ENCODE measurements at places on chromosomes 5 and 9.

GRCh38 chr5:147560718-147561331 lies 51.0 kb upstream of the DPYSL3 start:
- DNase-seq, result no peak

GRCh38 chr5:107365320-107366109 lies 305.2 kb downstream of the EFNA5 start:
- DNase-seq, result peak; percentile 34

DNA sequence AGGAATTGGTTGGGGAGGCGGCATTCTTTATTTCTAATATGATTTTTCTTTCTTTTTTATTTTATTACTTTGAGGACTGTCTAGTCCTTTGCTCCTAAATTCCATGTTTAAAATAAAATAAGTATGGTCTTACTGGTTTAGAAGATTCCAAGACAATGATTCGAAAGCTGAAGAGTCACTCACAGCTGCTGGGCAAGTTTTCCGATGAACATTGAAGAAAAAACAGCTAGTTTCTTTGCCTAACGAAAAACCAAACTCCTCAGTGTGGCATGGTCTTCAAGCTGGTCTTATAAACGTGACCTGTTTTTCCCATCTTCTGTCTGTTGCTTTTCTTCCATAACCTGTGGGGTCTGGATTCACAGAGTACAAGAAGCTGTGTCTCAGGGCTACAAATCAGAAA lies 25.1 kb downstream of the ZNF474 start:
- no peak for DNase-seq

GRCh38 chr9:127277099-127277498 lies 12.5 kb downstream of the GARNL3 start:
- DNase-seq, result no peak

GRCh38 chr9:37381094-37381741 lies 41.3 kb upstream of the GRHPR start:
- no peak for DNase-seq

DNA sequence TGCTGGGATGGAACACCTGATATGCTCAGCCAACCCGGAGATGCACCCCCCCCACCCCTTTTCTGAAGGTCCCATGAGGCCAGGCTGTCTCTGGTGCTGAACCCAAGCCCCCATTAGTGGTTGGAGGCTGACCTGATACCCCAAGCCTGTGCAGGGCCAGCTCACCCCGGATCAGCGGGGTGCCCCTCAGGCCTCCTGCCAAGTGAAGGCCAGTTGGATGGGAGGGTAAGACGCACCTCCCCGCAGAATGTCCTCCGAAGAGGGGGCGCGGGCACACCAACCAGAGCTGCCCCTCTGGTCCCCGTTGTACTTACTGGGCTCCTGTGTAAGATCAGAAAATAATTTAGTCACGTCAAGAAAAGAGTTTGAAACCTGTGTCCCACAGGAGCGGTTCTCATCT lies 76.8 kb upstream of the OTULINL start:
- no peak for DNase-seq

GRCh38 chr9:101587332-101588043 lies 7.3 kb downstream of the PPP3R2 start:
- DNase-seq, result no peak

DNA sequence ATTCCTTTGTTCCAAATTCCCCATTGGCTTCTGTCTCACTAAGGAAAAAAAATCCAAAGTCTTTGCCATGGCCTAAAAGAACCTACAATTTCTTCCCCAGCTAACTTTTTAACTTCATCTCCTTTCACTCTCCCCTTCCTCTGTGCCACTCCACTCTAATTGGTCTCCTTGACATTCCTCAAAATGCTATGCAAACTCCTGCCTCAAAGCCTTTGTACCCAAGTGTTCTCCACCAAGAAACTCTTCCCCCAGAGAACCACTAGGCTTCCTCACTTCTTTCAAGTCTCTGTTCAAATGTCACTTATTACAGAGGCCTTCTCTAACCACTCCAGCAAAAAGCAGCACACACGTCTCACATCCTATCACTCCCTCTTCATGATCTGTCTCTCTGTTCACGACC lies 91.6 kb upstream of the NR4A3 start:
- no peak for DNase-seq

DNA sequence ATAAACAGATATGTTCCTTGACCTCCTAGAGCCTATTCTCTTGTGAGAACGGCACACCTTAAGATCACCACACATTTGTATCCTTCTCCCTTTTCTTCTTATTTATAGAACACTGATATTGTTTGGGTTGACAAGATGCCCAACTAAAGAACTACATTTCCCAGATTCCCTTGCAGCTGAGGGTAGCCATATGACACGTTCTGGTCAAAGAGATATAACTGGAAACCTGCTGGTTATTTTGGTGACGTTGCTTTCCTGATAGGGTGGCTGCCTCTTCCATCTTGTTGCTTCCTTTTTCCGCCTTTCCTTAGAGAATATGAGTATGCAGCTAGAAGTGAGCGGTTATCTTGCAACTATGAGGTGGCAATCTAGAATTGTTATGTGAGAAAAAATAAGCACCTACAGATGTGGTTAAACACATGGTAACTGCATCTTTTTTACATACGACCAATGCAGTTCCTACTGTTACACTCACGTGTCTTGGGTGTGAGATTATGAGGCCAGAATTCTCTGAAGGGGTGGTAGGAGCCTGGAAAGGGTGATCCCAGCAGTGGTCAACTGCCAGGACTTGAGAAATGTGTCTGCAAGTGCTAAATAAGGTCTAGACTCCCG lies 72.9 kb downstream of the SEC61B start:
- DNase-seq, result no peak

DNA sequence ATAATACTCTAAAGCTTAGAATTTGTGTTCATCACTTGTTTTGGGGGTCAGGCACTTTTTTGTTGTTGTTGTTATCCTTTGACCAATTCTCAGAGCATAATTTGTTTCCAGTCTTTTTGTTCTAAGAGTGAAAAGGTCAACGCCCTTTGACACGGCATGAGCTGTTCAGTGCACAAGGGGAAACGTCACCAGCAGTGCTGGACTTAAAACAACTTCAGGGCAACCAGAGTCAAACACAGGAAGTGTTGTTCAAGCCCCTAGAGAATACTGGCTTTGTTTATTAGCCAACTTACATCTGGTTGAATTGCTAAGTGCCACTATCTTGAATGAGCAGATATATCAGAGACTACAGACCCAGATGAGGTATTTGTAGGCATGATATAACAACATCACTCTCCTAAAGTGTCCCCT lies 368.9 kb downstream of the TMEM161B start:
- DNase-seq, result no peak

- no peak for DNase-seq
These were observed 2.2 kb upstream of the FOXI1 start for GRCh38 chr5:170103447-170103846.

DNA sequence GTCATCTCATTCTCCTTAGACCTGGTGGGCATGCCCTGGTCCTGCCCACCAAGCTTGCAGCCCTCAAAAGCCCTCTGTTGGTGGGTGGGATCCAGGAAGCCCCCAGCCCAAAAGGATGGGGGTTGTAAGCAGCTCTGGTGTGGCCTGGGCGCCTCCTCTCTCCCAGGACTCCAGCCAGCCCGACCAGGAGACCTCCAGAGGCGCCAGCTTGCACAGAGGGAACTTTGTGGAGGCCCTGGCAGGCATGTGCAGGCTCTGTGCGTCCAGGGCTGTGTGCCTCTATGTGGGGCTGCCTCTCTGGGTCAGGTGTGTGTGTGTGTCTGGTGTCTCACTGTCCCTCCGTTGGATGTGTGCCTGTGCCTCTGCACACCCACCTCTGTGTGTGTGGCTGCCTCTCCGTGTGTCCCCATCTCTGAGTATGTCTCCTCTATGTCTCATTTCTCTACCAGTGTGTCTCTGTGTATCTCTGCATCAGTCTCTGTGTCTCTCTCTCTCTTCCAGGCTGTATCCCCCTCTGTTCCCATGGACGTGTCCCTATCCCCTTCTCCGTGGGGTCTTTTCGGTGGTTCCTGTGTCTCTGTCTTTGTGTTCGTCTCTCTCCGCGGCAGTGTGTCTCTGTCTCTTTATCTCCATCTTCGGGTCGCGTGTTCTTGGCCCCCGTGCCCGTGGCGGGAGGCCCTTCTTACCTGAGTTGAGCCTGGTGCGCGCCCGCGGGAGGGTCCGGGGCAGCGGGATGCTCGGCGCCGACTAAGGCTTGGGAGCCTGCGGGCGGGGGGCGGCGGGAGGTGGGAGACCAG lies 501 bp downstream of the ENHO start:
- no peak for DNase-seq

DNA sequence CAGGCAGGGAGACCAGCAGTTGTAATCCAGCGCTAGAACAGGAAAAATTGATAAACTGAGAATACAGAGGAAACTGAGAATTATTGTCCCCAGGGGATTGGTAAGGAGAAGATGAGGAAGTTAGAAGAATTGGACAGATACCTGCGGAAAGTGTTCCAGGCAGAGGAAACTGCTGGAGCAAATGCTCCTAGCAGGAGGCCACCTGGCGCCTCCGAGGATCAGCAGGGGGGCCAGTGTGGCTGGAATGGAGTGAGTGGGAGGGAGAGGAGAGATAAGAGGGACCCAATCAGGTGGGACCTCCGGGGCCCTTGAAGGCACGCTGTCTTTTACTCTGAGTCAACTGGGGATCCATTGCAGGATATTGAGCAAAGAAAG lies 695 bp upstream of the ANXA6 start:
- DNase-seq, result no peak

- no peak for DNase-seq
These were observed 27.4 kb upstream of the ENHO start for GRCh38 chr9:34550016-34550680.

DNA sequence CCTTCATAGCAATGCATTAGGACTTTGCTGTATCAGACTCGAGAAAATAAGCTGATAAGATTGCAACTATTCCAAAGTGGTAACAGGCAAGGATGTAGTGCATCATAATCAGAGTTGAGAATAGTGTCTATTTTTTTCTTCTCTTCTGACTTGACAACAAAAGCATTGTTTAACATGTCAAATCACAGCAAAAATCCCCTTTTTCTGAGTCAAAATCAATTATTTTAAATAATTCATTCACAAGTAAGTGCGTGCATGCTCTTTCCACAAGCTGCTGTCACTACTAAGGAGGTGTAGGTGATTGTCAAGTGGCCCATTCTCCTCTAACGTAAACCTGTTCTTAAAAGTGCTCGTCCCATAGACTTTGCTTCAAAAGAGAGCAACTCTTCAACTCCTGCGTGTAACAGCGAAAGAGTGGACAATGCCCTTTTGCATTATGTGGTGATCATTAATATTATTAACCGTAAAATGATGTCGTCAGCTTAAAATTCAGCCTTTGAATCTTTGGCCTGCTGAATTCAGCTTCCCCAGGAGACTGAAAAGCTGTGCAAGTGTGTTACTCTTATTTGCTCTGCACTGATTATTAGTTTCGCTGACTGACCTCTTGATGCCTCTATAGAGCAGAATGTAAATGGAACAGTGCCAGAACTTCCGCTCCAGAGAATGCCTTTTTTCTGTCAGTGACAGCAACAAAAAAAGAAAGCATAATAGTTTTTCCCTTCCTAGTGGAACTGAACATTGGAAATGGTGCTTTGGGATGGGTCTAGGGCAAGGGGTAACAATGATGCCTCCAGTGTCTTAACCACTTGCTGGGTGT lies 680.8 kb upstream of the SEMA6A start:
- DNase-seq, result no peak

- DNase-seq, result no peak
These were observed 4.2 kb downstream of the TOR2A start for GRCh38 chr9:127730799-127731410.

- DNase-seq, result no peak
These were observed 3.2 kb downstream of the RNF208 start for GRCh38 chr9:137218754-137219271.

DNA sequence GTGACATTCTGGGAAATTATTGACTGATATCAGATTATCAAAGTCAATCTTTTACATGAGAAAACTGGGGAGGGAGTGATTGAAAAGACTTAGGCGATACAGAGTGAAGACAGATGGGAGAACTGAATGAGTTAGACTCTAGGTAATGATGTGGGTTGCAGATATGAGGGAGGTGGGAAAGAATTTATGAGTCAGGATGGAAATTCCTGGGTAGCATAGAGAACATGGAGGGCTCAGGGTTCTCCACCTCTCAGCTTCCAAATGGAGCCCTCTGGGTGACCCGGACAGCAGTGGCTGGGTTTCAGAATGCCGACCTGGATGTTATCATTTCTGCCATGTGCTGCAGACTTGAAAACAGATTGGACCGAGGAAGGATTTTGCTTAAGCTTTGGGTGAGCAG lies 75.4 kb upstream of the SHB start:
- no peak for DNase-seq

DNA sequence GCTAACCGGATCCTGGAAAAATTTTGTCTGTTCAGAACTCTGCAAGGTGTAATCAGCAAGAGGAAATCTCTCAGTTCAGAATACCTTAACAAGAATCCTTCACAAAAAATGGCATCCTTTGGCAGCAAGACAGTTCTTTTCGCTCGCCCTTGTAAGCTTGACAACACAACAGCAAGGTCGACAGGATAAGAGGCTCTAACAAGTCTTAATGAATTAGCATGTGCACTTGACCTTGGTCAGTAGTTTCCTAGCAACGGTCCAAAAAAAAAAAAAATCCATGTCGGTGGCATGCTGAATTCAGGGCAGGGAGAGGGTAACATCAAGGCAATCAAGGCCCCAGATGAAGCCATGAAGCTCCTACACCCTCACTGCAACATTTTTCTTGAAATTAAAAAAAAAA lies 172.8 kb downstream of the APBA1 start:
- no peak for DNase-seq

DNA sequence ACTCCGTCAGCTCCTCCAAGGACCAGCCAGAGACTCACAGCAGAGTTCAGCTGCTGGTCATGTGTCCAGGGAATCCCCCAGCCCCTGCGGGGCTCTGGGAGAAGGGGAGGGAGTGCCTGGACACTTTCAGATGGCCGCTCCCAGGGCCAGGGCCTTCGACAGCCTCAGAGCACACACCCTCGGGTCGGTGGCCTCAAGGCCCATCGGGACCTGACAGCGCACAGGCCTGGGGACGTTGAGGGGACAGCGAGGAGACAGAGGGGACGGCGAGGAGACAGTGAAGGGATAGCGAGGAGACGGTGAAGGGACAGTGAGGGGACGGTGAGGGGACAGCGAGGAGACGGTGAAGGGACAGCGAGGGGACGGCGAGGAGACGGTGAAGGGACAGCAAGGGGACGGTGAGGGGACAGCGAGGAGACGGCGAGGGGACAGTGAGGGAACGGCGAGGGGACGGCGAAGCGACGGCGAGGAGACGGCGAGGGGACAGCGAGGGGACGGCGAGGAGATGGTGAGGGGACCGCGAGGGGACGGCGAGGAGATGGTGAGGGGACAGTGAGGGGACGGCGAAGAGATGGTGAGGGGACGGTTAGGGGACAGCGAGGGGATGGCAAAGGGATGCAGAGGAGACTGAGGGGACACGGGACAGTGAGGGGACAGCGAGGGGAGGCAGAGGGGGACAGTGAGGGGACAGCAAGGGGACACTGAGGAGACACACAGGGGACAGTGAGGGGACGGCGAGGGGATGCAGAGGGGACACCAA lies 47.3 kb downstream of the SLC12A7 start:
- DNase-seq, result no peak
